ENCODE measurements at places on chromosomes 7 and 10. TPM values are rescaled to one million over a fixed set of nuclear protein-coding genes. Genes with fewer than 3 reads are reported as not detected.
A peak's percentile ranks its signal among the peaks of the same experiment; 100 is the strongest.

The TASOR2 gene
- total RNA-seq, result 66.5 TPM

The FAM20C gene
- total RNA-seq, result 75.5 TPM

The SLC26A3 gene
- not detected for total RNA-seq

DNA sequence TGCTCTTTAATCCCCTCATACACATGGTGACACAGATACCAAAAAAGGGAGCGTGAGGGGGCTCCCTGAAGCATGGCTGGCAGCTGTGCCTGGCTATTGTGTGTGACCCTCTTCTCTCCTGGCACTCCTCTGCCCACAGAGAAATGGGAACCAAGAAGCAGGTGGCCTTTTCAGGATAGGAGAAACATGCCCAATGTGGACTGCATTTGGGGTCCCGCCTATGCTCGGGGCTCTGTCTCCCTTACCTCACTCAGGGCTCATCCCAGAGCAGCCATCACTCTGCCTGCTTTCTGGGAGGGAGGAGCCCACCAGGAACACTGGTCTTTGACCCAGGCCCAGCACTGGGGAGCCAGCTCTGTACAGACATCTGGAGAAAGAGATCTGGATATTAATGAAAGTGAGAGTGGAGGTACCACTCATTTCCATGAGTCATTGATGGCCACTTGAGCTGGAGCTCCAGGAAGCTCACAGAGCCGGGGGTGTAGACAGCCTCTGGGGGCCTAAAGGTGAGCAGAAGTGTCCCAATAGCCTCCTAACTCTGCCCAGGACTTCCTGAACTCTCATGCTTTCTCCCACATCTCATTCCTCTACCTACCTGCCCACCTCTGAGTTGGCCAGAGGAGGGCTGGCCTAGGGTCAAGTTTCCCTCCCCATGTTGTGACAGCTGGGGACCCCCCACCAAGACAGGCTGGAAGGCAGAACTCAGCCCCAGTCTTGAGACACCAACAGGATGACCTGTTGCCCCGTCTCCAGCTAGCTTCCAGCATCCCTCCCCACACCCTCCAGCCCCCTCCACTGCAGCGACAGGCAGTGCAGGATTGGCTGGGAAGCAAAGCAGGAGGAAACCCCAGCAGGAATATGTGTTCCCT is 42.6 kb downstream of the DRGX start:
- no peak overlapping the region for H3K4me3 ChIP-seq
- no peaks in the 10 kb centered on the region for H3K36me3 ChIP-seq
- H3K27ac ChIP-seq, result no peak overlapping the region
- H3K27me3 ChIP-seq, result no peaks in the 10 kb centered on the region
- no peaks in the 10 kb centered on the region for H3K4me1 ChIP-seq

GRCh38 chr10:122112625-122113160 is 123.7 kb downstream of the TACC2 start:
- H3K4me1 ChIP-seq, result peaks cover 8% of the 10 kb centered on the region
- H3K36me3 ChIP-seq, result no peaks in the 10 kb centered on the region
- H3K4me3 ChIP-seq, result peak overlapping the region; percentile 69
- peak; percentile 89 for DNase-seq
- peaks cover 34% of the 10 kb centered on the region for H3K27me3 ChIP-seq
